ENCODE measurements at places on chromosomes 1 and 21.

DNA sequence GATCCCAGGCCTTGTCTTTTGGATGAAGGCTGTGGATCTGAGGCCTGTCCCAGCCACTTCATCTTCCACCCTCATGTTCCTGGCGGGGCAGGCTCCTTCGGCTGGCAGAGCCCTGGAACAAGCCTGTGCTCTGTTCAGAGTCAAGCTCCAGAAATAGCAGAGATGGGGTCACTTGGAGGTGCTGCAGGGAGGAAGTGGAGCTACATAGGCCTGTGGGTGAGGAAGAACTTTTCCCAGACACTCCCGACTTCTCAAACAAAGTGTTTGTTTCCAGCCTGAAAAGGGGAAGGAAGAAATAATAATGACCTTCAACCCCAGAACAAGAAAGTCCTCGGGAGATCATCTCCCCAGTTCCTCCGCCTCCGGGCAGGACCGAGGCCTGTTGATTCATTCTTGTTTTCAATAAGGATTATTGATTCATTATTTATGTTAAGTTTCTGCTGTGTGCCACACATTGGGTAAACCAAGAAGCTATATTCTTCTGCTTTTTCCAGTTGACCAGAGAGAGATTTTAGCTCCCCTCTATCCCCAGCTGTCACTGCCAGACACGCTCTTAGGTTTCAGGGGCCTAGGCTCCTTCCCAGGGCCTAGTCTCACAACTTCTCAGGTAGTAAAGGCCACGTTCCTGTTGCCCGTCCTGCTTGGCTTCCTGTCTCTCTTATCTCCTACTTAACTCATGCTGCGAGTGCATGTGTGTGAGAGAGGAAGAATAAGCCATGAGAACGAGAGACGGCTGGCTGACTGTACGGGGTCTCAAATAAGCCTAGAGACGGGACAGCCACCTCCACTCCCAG is 16.9 kb downstream of the IKBKE start:
- DNase-seq, result no peak

GRCh38 chr21:29349702-29350101 is 51.0 kb downstream of the BACH1 start:
- DNase-seq, result no peak

- DNase-seq, result peak; percentile 65
Observed at GRCh38 chr21:31354604-31355443, 10.8 kb upstream of the TIAM1 start.

DNA sequence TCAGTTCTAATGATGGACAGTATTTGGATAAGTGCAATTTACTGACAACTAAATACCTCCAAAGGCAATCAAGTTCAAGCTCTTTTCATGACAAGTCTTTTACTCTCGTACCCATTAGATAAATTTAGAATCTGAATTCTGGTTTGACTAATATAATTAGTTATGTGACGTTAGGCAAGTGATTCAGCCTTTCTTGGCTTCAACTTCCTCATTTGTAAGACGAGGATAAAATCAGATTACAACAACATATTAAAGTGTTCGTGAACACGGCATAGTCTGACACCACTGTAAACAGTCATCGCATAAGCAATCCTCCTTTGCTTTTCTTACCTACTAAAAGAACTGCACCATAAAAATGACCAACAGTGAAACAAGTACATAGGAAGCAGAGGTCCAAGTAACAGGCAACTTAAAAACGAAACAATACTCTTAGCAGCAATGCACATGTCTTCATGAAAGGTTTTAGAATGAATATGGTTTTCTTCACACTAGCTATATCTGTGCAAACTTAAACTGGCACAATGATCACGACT is 25.7 kb downstream of the COA6 start:
- DNase-seq, result no peak

DNA sequence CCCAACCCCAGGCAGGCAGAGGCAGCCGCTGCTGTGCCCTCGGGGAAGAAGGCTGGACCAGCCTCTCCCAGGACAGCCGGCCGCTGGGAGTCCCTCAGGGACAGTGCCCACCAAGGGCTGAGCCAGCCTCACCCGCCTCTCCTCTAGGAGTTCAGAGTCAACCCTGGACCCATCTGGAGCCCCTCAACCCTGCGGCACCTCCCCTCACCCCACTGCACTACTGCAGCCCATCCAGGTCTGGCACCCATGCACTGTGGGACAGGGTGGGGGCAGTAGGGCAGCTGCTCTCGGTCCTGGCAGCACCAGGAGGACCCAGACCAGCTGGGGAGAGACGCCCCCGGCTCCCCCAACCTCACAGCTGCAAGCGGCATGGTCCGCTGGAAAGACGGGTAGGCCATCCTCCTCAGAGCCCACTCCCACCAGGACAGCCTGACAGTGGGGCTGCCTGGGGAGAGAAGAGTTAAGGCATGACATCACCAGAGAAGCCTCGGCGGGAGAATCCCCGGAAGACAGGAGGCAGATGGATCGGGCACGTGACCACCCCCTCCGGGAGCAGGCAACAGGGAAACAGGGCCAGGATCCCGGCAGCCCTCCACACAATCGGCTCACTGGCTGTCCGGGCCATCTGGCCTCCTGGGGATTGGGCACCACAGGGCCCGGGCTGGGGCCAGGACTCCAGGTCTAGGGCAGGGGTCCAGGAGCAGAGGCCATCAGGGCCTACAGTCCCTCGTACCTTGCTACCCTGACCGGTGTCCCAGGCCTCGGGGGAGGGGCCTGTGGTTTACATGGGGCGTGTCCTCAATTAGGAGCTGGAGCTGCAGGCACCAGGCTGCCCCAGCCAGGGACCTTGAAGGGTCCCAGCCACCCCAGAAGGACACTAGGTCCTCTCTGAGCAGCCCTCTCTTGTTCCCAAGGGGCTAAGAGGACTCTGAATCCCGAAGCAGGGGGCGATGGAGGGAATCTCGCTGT is 3.1 kb downstream of the ACAP3 start:
- no peak for DNase-seq

DNA sequence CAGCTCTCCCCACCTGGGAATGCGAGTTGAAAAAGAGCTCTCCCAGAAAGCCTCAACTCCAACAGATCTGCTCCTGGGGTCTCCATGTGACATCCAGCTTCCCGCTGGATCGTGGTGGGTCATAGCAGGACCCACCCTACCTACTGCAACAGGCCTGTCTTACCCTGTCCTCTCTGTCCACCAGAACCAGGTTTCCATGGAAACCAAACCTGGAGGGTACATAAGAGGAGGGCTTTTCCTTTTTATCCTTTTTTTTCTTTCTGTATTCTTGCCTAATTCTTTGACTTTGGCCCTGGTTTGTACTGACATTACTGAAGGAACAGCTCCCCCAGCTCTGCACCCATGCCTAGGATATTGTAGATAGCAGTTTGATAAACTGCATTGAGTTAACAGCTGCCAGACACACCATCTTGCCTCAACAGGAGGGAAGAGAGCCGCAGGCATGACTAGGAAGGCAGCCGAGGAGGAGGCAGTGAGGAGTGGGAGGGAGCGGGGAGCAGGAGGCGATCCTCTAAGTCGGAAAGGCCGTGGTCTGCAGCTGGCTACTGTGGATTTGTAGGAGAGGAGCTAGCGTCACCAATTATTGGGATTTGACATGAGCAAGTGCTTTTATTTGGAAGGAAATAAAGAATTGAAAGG is 9.7 kb upstream of the FMOD start:
- DNase-seq, result no peak

DNA sequence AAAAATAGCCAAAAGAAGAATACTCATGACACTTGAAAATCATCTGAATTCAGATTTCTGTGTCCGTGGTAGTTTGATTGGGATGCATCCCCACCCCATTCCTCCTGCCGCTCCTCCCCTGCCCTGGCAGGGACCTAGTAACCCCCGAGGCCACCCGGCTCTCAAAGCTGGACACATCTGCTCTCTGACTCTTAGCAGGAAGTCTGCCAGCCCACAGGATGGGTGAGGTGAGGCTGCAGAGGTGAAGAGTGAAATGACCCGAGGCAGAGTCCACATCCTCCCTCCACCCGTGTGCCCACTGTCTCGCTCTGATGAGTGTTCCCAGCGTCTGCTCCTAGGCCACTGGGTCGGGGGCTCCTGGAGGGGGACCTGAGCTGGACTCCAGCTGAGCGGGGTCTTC is 308.5 kb upstream of the VAMP3 start:
- DNase-seq, result no peak

- no peak for DNase-seq
Observed at GRCh38 chr21:25467896-25468295, 139.4 kb downstream of the MRPL39 start.

GRCh38 chr1:42214447-42214871 is 49.9 kb upstream of the GUCA2A start:
- no peak for DNase-seq

Data from stimulated activated CD4-positive, alpha-beta T cell treated with anti-CD3 and anti-CD28 coated beads, Interleukin-2, amount 100 ng/mL, for 48 hours (primary cell).